ENCODE measurements at places on chromosomes 12 and 14.

GRCh38 chr12:42750356-42750755 lies 160.8 kb upstream of the PRICKLE1 start:
- DNase-seq = no peak

- no peak for DNase-seq
These were observed 55.3 kb downstream of the FIGNL2 start for GRCh38 chr12:51793201-51793600.

DNA sequence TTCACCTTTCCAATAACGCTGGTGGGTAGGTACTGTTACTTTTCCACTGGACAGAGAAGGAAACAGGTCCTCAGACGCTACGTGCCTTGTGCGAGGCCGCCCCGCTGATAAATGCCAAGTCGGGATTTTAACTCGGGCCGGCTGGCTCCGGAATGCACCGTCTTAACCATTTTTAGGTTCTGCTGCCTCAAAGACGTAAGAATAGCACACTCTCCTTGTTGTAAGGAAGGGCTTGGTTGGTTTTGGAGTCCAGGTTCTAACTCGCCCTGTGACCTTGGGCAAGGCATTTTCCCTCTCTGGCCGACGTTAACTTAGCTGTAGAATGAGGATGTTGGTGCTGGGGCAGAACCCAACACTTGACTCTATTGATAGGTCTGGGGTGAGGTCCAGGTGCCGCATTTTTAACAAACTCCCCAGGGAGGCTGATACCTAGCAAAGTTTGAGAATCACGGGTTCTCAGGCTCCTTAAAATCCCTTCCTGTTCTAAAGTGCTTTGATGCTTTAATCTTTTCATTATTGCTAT lies 814 bp downstream of the ANKRD13A start:
- DNase-seq = peak; percentile 23

DNA sequence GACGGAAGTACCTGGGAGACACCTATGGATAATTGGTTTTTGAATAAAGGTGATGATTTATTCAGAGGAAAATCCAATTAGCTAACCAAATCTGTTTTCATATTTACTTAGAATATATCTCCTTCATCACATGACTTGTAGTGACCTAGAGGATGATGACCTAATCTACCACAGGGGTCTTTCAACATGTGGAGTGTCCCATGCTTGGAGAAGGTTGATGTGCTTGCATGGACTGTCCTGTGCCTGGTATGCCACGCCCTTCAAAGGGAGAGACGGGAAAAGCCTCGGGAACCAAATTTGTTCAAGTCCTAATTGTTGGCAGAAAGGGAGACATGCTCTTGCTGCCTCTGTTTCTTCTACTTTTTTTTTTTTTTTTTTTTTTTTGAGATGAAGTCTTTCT lies 11.8 kb upstream of the PAPLN start:
- DNase-seq = no peak
